Stimulated activated naive CD8-positive, alpha-beta T cell treated with anti-CD3 and anti-CD28 coated beads, Interleukin-15, Interleukin-2, amounts not matched to agents 100 U/mL and 50 U/mL, for 24 hours (primary cell): ENCODE measurements at places on chromosomes 3 and 15.

DNA sequence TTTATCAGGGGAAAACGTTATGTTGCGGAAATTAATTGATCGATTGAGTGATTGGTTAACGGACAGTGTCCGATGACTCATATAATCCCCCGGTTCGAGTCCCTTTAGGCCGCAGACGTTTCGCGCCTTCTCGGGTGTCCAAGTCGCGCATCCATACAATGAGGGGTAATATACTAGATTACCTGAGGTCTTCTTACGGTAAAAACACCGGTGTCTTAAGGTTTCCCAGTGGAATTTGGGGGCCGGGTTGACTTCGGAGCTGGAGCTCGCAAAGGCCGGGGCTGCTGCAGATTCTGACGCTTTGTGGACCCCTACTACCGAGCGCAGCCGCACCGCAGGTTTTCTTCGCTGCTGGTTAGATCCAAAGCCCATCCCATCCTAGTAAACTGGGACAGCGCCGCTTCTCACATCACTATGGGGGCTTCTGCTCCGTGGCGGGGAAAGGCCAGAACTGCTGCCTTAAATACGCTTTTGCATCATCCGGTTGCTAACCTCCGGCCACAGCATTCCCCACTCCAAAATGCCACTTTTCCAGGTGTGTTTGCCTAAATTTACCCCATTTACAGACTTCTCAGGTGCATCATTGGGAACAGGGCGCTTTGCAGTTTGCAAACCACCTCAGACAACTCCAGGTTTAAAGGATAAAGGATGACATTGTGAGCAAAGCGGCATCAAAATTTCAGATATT is 858 bp upstream of the SACM1L start:
- DNase-seq: peak; percentile 55

- DNase-seq: no peak
Measured at GRCh38 chr3:30502742-30503073, 103.7 kb upstream of the TGFBR2 start.

DNA sequence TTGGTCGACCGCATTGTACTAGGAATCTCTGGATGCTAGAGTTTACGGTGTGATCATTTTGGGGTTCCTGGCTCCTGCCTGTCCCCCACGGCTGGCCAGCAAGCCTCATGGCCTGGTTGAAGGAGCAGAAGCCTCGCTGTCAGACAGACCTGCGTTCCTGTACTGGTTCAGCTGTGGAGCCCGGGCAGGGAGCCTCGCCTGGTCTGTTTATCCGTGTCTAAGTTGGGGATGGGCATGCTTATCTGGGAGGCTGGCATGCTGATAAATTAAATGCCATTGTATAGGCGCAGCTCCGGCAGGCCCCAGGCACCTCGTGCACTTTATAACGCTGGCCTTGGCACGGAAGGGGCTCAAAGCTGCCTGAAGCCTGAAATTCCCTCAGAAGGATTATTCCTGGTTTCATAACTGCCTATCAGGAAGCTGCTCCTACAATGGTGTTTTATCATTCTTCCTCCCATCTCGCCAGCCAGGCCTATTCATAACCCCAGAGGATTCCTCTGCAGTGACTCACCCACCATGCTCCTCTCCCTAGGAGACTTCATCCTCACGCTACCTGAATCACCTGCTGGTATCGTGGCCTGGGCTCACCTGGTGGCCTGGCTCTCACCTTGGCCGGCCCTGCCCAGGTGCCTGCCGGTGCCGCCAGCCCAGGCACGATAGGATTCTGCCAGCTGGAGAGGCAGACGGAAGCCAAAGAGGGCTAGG is 110.9 kb downstream of the ASB7 start:
- no peak for DNase-seq

DNA sequence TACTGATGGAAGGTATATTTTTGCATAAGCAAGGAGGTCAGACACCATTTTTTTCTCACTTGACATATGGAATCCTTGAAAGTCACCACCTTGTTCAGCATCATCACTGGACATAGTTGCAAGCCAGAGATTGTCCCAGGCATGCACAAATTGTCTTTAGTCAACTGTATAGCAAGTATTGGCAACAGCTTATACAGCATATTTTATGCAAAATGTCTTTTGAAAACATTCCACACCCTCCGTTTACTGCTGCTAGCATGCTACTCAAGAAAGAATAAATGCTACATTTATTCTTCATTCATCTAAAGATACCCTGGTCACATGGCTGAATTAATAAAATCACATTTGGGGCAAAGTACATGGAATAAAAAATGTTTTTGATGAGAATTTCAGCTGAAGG is 168.5 kb upstream of the DCBLD2 start:
- no peak for DNase-seq

- DNase-seq: no peak
Measured at GRCh38 chr3:99479768-99480167, 158.6 kb upstream of the COL8A1 start.
